ENCODE measurements at places on chromosomes 11 and 22.
A peak's percentile ranks its signal among the peaks of the same experiment; 100 is the strongest.

DNA sequence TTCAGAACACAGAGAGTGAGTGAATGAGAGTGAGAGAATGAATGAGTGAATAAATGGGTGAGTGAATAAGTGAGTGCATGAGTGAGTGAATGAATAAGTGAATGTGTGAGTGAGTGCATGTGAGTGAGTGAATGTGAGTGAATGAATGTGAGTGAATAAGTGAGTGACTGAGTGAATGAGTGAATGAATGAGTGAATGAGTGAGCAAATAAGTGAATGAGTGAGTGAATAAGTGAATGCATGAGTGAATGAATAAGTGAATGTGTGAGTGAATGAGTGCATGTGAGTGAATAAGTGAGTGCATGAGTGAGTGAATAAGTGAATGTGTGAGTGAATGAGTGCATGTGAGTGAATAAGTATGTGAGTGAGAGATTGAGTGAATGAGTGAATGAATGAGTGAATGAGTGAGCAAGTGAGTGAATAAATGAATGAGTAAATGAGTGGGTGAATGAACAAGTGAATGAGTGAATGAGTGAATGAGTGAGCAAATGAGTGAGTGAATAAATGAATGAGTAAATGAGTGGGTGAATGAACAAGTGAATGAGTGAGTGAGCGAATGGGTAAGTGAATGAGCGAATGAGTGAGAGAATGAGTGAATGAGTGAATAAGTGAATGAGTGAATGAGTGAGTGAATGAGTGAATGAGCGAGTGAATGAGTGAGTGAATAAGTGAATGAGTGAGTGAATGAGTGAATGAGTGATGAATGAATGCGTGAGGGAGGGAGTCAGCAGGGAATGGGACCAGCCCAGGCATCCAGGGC is 21.3 kb upstream of the MUC5B start:
- no peak for DNase-seq

DNA sequence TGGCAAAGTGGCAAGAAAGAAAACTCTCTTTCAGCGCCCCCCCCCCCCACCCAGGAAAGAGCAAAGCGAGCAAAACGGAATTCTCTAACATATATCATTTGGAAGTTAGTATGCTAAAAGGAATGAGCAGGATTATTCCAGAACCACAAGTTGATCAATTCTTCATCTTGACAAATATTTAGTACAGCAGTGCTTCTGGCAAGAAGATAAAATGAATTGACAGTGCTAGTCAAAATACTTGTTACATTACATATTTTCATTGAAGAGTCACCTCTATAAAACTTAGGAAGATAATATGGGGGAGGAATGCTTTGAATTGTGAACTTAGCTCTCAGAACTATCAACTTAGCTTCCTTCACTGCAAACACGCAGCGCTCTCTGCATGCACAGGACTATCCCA is 377.4 kb downstream of the DYNC2H1 start:
- no peak for DNase-seq

GRCh38 chr11:69220561-69221051 is 64.9 kb downstream of the SMIM38 start:
- DNase-seq: no peak

DNA sequence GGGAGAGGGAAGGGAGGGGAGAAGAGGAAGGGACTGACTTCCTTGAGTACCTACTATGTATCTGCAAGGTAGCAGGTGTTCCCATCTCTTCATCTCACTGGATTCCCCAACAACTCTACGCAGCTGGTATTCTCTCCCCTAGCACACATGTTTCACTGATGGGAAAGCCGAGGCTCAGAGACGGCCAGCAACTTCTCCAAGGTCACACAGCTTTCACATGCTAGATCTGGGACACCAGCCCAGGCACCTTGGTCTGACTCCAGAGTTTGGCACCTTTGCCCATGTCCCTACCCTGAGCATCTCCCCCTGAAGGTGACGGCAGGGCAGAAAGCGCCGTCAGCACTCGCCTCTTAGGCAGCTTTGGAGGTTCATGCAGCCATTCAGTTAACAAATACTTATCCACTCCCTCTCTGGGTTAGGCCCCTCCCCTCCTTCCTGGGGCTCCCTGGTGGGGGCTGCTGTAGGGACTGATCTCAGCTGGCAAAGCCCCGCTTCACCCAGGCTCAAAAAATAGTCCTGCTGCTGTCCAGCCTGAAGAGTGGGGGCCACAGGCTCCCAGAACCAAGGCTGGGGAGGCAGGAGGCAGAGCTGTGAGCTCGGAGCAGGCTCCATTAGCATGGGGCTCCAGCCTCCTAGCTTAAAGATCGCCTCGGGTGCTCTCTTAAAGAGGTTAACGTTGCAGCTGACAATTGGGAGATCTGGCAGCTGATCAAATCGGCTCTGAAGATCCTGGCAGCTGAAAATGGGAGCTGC is 79.4 kb downstream of the IGLL1 start:
- DNase-seq: no peak

DNA sequence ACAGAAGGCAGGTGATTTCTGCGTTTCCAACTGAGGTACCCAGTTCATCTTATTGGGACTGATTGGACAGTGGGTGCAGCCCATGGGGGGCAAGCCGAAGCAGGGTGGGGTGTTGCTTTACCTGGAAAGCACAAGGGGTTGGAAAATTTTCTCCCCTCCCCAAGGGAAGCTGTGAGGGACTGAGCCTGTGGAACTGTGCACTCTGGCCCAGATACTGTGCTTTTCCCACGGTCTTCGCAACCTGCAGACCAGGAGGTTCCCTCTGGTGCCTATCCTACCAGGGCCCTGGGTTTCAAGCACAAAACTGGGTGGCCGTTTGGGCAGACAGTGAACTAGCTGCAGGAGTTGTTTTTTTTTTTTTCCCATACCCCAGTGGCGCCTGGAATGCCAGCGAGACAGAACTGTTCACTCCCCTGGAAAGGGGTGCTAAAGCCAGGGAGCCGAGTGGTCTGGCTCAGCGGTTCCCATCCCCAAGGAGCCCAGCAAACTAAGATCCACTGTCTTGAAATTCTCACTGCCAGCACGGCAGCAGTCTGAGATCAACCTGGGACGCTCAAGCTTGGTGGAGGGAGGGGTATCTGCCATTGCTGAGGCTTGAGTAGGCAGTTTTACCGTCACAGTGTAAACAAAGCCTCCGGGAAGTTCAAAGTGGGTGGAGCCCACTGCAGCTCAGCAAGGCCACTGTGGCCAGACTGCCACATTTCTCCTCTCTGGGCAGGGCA is 97.2 kb downstream of the JRKL start:
- DNase-seq: no peak

DNA sequence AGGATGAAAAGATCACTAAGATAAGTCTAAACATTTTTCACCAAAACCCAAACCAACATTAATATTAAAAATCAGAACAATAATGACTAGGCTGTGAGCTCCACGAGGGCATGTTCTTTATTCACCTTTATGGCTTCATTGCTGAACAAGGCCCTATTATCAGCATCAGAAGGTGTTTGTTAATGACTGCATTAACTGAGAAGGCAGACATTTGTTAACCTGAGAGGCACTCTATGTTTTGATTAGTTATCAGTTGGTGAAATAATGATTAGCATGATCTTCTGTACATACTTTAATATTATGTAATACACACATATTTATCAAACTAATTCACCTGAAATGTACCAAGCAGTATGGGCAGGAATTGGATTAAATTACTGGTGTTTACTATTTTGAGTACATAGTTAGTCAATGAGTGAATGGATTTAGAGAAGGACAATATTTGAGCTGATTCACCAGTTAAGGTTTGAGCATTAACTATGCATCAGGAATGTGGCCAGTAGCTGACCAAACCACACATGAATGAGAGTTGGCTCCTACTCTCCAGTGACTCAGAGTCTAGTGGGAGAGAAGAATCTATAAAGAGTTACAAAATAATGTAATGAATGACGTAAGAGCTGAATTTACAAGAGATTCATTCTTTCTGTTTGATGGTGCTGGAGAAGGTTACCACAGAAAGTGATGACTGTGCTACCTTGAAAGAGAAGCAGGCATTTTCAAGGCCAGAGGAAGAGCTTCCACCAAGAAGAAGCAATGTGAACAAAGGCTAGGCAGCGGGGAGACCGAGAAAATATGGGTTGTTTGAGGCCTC is 6.7 kb downstream of the IL18 start:
- no peak for DNase-seq

GRCh38 chr11:64563966-64564365 is 27.1 kb upstream of the SLC22A12 start:
- DNase-seq: no peak

GRCh38 chr11:2792381-2793250 is 92.8 kb upstream of the KCNQ1OT1 start:
- no peak for DNase-seq

DNA sequence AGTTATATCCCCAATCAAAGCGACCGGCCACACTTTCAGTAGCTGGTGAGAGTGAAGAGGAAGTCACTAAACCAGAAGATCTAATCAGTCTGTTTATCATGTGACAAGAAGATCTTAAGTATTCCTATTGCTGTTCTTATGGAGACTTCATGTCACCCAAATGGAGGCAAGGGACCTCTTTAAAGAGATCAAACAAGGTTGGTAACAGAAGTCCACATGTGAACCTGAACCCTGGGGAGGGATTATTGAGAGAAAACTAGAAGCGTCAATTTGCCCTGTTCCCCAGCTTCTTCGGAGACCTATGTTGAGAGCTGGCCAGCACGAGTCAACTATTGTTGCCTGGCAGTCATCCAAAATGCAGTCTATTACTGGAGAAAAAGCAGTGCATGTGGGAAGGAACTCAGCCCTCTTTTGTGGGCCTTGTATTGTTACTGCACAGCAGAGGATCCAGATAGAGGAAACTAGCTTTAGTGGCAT is 76.9 kb upstream of the CTSC start:
- peak; percentile 94 for DNase-seq

DNA sequence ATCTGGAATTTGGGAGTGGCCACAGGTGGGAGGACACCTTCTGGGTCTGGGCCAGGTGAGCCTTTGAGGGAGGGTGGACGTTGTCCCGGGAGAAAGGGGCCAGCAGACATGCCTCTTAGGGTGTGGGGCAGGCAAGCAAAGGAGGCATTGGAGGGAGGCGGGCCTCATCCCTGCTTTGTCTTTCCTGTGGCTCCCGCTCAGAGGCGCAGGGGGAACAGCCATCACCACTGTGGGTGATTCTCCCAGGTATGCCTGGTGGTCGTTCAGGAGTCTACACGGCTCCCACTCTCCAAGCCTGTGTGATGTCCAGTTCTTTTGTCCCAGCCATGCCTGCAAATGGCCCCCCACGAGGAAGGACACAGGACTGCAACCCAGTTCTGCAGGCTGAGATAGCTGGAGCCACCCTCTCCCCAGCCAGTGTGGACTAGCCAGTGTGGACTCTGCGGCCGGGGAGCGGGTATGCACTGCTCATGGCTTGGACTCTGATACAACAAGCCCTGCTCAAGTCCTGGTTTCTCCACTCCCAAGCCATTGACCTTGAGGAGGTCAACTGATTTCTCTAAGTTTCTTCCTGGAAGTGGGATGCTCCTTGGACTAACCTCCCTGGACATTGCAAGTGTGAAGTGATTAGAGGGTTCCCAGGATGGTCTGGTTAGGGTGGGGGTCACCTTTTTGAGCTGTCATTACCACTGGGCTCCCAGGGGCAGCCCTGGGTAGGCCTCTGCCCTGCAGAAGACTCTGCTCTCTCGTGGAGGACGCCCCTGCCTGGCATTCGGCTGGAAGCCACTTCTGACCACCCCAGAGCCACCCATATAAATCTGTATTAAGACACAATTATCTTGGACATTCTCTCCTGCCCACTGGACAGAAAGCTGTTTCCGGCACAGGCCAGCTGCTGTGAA is 1151.2 kb downstream of the BRD1 start:
- DNase-seq: no peak

DNA sequence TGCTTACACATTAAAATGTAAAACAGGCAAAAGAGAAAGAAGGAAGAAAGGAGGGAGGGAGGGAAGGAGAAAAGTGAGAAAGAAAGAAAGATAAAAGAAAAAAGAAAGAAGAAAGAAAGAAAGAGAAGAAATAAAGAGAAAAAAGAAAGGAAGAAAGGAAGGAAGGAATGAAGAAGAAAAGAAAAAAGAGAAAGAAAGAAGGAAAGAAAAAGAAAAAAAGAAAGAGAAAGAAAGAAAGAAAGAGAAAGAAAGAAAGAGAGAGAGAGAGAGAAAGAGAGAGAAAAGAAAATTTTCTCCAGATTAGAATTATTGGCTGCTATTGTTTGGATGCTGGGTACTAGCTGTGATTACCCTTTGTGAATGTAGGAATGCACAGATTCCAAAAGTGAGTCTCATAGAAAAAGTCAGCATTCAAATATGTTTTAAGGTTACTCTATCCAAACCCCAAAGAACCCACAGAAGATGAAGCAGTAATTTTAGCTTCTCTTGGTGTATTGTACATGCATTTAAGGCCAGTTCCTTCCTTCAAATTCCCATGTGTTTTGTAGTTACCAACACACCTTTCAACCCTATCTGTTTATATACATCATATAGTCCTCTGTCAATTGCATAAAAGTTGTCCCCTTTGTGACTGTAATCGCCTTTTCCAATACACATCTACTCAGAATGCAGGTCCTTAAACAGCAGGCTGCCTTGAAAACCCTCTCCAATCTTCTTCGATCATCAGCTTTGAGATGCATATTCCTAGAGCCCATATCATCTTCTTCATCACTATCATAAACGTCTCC is 789 bp upstream of the FAM111A start:
- DNase-seq: no peak

GRCh38 chr11:65975771-65976170 is 14.2 kb downstream of the SART1 start:
- DNase-seq: no peak

- no peak for DNase-seq
Observed at GRCh38 chr11:113311536-113311935, 2.8 kb upstream of the TTC12 start.

- DNase-seq: no peak
Observed at GRCh38 chr22:44458044-44459020, 39.7 kb downstream of the RTL6 start.

DNA sequence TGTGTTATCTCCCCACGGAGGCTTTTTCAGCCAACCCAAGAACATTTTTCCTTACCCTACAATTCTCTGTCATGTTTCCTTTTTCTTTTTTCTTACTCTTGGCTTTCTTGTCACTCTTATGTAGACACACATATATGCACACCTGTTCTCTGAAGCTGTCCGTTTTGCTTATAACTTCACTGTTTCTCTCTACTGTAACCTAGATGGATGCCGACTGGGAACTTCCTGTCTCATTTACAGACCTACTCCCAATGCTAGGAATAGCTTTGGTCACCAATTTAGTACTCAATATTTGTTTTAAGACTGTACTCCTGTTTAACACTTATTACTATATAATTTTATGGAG is 9.9 kb upstream of the CASP12 start:
- DNase-seq: no peak

GRCh38 chr11:56852131-56852530 is 103.6 kb upstream of the OR9G4 start:
- no peak for DNase-seq

- no peak for DNase-seq
Observed at GRCh38 chr11:94132152-94132558, 3.5 kb downstream of the PANX1 start.

- no peak for DNase-seq
Observed at GRCh38 chr22:45318558-45319323, 9.0 kb downstream of the FAM118A start.

- no peak for DNase-seq
Observed at GRCh38 chr11:23755769-23756168, 741.1 kb upstream of the LUZP2 start.

DNA sequence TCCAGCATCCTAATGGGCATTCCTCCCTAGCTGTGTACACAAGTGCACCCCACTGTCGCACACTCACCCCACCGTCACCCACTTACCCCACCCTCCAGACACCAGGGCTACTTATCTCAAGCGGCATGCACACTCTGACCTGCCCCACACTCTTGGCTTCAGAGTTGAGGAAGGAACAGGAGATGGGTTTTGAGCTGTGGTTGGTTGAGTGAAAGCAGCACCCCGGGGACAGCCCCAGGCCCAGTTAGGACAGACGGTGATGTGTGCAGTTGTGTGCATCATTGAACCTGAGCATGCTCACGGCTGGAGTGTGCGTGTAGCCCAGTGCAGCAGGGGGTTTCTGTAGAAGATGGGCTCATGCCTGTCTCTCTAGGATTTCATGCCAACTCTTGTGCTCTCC is 32.5 kb downstream of the AHNAK start:
- no peak for DNase-seq

Measured in KBM-7 (cell line).